ENCODE measurements at places on chromosomes 7 and 10.
A peak's percentile ranks its signal among the peaks of the same experiment; 100 is the strongest.

DNA sequence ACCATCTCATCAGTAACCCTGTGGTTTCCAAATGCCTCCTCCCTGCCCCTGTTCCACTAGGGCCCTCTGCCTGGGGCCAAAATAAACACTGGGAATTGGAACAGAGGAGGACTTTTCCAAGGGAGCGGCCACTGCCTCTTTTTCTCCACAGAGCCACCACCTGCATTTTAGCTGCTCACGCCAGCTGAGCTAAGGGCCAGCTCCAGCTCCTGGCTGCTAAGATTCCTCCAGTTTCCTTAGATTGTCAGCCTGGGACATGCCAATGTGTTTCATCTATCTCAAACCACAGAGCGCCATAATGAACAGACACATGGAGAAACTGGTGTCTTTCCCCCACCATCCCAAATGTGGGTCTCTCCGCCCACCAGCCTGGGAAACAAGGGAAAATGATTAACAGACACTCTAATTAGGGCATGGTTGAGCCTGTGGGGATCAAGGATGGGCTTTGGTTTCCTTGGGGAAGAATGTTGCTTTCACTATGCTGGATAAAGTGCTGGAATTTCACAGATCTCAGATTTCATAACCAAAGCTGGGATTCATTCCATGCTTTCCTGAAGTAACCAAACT lies 52.2 kb downstream of the ASB13 start:
- no peak for DNase-seq

- DNase-seq: no peak
Observed at GRCh38 chr10:47112612-47113011, 187.4 kb upstream of the GDF10 start.

DNA sequence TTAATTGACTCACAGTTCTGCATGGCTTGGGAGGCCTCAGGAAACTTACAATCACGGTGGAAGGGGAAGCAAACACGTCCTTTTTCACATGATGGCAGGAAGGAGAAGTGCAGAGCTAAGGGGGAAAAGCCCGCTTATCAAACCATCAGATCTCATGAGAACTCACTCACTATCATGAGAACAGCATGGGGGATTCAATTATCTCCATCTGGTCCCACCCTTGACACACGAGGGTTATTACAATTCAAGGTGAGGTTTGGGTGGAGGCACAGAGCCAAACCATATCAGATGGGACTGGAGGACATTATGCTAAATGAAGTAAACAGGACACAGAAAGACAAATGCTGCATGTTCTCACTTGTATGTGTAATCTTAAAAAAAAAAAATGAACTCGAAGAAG lies 141.4 kb upstream of the HABP2 start:
- no peak for DNase-seq

GRCh38 chr10:78197628-78198272 lies 164.1 kb downstream of the RPS24 start:
- no peak for DNase-seq

GRCh38 chr7:2433713-2434550 lies 30.5 kb downstream of the CHST12 start:
- DNase-seq: no peak

GRCh38 chr7:121334376-121334775 lies 5.6 kb downstream of the WNT16 start:
- no peak for DNase-seq

GRCh38 chr7:86643561-86644281 lies at the start of gene GRM3:
Gene GRM3, plus strand, starts transcription at chr7:86643909. Its CDS starts 121,237 bp downstream, at chr7:86765146.
- no peak for DNase-seq

DNA sequence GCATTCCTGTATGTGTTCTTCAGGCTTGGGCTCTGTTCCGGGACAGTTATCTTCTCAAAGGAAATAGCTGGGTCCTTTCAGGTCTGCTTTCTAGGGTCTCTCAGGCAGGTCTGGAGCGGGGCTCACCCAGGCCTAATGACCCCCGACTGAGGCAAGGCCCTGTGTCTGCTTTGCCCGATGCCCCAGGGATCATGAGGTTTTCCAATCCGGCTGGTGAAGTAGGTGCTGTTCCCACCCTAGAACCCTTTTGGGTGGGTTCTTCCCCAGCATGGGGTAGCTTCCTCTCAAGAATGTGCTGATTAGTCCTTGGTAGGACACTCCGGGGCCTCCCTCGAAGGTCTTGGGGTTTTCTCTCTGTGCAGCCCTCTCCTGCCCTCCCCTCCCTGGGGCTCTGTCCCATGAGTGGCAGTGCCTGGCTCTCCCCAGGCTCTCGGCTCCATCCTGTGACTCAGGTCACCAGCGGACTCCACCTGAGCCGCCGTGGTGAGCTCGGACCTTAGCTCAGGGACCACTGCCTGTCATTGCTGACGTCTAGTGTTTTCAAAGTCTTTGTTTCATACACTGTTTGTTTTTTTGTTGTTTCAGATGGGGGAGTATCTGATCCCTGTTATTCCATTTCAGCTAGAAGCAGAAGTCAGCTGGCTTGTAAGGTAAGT lies 71.0 kb upstream of the NKX6-2 start:
- DNase-seq: no peak

DNA sequence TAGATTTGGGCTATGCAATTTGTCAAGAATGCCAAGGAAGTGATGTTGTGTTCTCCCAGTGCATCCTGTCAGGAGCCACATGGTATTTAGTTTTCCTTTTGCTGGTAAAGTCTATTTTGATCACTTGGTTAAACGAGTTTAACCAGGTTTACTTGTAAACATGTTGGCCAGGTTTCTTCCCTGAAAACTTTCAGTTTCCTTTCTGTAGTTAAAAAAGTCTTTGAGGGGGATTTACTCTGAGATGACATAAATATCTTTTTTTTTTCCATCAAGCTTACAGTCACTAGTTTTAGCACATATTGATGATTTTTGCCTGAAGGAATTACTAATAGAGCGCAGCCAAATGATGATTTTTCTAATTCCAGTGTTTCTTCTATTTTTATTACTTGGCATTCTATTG lies 320.5 kb downstream of the PHF14 start:
- DNase-seq: no peak

DNA sequence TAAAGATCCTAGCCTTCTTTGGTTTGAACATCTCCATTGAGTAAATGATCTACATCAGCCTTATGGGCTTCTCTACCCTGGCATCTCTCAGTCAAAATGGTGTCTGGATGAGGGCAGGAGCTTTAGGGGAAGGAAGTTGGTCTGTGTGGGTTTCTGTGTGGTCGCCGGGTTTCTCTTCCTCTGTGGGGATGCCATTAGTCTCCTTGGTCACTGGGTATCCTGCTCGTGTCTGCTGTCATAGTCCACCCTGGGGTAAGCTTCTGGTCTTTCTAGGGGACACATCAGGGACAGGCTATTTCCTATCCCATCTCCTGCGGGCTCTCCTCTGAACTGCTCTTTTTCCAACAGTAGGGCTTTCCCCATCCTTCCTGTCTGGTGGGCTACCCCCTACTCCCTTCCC lies 150.3 kb upstream of the NPY start:
- DNase-seq: no peak

GRCh38 chr7:44313621-44314031 lies 11.8 kb downstream of the CAMK2B start:
- peak; percentile 25 for DNase-seq

DNA sequence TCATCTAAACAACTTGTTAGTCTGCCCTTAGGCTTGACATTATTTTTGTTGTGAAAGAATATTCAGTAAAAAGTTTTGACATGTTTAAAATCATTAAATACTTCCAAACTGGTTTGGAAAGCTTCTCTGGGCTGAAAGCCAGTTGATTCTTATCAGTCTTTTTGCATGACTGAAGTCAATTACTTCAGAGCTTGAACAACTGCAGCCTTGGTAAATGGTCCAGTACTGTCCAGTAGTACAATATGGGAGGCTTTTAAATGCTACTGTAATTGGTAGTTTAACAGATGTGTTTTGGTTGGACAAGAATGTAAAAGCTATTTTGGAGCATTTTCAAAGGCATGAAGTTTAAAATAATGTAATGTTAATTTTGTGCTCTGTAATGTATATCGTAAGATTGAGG lies 103.4 kb downstream of the SDK1 start:
- no peak for DNase-seq

- DNase-seq: no peak
Observed at GRCh38 chr7:44071726-44072363, 6.5 kb upstream of the PGAM2 start.

DNA sequence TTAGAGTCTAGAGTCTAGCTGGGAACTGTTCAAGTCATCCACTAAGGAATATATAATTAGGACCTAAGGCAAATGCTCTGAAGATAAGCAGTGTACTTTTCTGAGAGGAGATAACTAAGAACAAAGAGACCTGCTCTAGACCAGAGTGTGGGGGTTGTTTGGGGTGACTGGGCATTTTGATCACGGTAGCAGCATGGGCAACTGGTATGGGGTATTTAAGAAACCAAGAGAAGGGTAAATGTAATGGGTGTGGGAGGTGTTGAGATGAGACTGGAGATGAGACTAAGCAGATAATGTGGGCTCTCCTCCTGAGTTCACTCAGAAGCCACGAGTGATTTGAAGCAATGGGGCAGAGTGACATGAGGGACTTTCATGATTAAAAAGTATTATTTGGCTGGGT lies 1082.9 kb downstream of the GATA3 start:
- DNase-seq: no peak

GRCh38 chr7:153523320-153524015 lies 528.7 kb upstream of the DPP6 start:
- DNase-seq: no peak

- no peak for DNase-seq
Observed at GRCh38 chr7:35491233-35491632, 203.7 kb downstream of the HERPUD2 start.

DNA sequence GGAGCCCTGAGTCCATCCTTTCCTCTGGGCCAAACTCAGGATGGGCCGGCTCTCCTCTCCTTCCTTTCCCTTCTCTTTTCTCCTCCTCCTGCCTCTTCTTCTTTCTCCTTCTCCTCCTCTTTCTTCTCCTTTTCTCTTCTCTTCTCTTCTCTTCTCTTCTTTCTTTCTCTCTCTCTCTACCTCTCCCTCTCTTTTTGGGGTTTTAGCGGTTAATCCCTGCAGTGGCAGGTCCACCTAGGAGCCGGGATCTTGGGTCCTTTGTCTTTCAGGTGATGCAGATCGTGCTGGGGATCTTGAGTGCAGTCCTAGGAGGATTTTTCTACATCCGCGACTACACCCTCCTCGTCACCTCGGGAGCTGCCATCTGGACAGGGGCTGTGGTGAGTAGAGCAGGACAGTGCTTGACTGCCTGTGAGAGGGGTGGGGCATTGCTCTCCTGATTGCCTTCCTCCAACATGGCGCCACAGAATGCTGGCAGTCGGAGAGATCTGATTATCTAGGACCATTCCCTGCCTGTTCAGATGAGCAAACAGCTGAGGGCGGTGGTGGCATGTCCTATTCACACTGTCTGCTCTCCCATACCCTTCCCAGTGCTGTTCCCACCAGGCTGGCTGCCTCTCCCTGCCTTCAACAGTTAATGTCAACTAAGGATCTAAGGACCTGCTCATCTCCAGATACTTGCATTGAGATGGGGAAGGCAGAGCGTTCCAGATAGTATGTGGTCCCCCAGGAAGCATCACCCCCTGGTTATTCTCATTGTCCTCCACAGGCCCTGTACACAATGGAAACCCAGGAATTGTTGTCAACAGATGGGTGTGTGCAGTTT lies 1.6 kb downstream of the TMEM176A start:
- no peak for DNase-seq

- DNase-seq: peak; percentile 52
Observed at GRCh38 chr10:22475651-22476600, 130.6 kb downstream of the SPAG6 start.

DNA sequence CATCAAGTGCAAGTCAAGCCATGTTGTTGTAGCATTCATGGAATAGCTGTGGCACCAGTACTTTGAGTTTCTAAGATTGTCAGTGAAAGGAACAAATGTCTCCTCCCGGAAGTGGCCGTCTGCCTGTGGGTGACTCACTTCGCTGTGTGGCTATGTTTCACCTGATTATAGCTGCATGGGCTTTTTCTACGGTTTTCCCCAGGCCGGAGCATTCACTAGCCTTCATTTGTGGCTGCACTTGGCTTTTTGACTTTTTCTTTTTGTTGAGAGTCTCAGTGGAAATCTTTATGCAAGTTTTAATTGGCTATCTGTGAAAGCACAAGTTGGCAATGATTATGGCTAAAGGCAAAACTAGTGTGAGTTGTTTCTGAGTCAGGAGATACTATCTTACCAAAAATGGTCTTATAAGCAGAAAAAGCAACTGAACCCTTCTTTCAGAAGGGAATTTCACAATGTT lies 35.0 kb downstream of the SRI start:
- DNase-seq: no peak

- DNase-seq: no peak
Observed at GRCh38 chr7:50782375-50783208, at the start of gene GRB10. Gene GRB10, minus strand, starts transcription at chr7:50782896. Its CDS starts 50,574 bp downstream, at chr7:50732322.

GRCh38 chr10:126049759-126050700 lies 153.7 kb downstream of the FANK1 start:
- no peak for DNase-seq

- no peak for DNase-seq
Observed at GRCh38 chr10:807163-807957, 117.9 kb upstream of the DIP2C start.

DNA sequence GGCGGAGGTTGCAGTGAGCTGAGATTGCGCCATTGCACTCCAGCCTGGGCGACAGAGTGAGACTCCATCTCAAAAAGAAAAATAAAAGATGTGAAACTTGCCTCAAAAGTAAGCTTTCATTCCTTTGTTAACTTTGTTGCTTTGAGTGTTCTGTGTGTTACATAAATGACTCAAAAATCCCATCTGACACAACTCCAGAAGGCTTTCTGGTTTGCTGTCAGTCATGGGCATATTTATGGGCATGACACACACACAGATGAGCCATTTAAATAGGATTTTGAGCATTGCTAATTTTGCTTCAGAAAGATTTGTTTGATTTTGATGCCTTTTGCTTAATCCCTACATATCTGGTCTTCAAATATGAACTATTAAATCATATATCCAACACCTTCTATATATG lies 82.6 kb downstream of the CACNB2 start:
- DNase-seq: no peak

DNA sequence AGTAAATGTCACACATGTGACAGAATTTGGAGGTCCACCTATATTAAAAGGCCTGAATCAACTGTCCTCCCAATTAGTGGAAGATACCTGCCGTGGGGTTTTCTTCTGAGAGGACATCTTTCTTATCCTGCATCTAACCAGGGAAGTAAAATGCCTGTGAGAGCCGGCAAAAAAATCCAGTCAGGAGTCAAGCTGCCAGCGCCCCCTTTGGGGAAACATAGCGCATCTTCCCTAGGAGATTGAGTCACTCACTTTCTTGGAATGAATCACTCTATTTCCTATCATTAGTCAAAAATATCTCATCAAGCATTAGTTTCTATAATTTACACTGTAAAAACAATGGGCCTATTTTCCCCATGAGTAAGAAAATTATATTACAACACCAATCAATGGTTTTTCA lies 66.4 kb upstream of the ANK3 start:
- DNase-seq: no peak

DNA sequence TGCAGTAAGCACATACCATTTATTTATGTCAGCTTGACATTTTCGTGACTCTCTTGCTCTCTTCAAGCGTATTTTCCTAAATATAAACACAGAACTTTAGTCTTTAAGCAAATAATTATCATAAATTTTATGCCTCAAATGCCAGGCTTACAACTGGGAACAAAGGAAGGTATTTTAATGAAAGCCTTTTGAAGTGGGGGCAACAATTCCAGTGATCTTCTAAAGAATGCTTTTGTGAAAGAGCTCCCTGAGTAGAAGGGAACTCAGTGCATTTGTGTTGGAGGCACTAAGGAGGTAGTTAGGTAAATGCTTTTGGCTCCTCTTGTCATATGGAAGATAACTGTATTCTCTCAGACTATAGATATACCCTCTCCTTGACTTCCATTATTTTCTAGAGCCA lies 104.9 kb downstream of the VPS50 start:
- no peak for DNase-seq
